Right renal pelvis (tissue), 4 donors: ENCODE measurements at places on chromosomes 13 and 19.

DNA sequence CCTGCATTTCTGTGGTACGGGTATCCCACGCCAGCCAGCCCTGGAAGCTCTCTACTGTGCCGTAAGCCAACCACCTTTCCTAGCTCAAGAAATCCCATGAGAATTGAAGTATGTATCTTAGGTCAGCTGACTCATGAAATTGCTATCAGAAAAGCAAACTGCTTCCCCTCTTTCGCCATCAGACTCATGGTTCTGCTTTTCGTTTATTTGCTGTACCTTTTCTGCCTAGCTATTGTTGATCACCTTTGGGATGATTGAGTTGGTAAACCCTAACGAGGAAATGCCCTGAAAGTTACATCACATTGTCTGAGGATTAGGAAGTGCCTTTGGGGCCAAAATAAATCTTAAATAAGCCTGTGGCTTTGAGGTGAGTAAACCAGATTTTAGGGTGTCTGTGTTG, at the start of gene ADGRE3:
ADGRE3 (minus strand) TSS at position 81 of the 400 bp plus-strand sequence; CDS start at position 7, 74 bp downstream.
- DNase-seq = no peak

DNA sequence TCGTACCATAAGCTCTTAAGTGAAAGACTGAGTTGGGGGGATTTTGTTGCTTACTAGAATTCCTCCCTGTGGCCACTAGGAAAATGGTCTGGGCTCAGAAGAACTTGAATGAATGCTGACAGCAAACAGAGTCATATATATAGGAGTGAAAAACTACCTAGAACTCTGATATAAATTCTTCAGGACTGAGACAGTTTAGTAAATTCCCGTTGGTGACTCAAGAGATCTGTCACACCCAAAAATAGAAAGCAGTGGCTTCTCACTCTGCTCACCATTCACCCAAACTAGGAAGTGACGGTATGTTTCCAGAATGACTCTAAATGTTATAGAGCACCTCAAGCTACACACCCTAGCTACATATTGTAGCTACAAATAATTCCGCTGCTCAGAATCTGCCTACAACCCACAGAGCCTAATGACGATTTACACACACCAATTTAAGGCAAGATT, 116.2 kb downstream of the TBC1D4 start:
- no peak for DNase-seq

DNA sequence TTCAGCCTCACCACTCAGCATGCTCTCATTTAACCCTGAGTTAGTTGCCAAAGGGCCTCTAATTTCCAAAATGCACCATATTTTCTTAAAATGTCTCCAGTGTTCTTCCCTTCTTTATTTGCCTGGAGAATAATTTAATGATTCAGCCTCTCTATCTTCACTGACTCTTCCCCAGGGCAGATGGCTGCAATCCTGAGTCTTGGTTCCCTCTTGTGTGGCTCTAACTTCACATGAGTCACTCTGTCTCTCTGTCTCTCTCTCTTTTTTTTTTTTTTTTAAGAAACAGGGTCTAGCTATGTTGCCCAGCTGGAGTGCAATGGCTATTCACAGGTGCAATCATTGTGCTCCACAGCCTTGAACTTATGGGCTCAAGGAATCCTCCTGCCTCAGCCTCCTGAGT, 251.4 kb downstream of the VWA8 start:
- no peak for DNase-seq

DNA sequence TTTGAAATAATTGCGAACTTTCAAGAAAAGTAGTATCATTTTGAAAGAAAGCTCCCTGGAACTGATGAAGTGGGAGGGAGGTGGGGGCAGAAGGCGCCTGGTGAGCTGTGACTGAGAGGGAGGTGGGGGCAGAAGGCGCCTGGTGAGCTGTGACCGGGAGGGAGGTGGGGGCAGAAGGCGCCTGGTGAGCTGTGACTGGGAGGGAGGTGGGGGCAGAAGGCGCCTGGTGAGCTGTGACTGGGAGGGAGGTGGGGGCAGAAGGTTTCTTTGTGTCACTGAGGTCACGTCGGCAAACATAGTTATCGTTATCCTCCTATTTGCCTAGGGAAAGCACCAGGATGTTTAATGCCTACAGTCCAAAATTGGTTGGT, 24.2 kb downstream of the C2CD4C start:
- DNase-seq = no peak
